T-helper 2 cell treated with Interferon-gamma antibody and Interleukin-4, amounts not matched to agents 5 μg/mL and 100 μg/mL, for 36 hours (primary cell): ENCODE measurements at places on chromosomes 13 and 19.

- DNase-seq, result no peak
Observed at GRCh38 chr19:8360196-8360595, 3.8 kb upstream of the ANGPTL4 start.

DNA sequence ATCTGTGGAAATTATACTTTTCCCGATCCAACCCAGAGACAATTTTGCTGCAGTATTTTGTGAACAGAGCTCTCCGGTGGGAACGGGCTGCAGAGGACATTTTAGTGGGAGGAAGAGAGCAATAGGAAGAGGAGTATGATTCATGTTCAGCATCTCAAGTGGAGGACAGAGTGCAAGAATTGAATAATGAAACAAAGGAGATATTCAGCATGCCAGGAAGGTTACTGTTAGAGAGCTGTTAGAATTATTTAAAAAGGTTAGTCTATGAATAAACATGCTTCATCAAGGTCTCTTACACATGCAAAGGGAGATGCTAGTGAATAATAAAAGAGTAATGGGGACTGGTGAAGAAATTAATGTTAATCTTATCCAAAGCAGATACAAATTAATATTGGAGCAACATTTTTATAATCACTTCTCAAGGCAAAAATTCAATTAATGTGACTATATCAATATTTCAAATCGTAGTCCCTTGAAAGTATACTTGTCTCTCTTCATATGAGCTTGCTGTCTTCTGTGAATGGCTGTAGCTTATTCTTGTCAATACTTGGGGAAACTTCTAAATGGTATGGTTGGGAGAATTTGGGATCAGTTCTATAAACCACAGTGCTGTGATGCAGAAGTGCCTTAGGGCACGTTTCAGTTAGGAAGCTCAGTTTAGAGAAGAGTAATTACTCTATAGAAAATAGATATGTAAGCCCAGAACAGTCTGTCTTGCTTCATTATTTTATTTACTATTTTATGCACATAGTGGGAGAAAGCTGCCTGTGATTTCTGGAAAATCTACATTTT lies 1165.8 kb downstream of the OLFM4 start:
- DNase-seq, result no peak

GRCh38 chr13:45367358-45367757 lies 26.4 kb upstream of the TPT1 start:
- DNase-seq, result peak; percentile 91

GRCh38 chr13:27663947-27664346 lies 42.3 kb downstream of the POLR1D start:
- DNase-seq, result no peak

- DNase-seq, result no peak
Observed at GRCh38 chr19:13417054-13417453, 89.2 kb downstream of the CACNA1A start.

DNA sequence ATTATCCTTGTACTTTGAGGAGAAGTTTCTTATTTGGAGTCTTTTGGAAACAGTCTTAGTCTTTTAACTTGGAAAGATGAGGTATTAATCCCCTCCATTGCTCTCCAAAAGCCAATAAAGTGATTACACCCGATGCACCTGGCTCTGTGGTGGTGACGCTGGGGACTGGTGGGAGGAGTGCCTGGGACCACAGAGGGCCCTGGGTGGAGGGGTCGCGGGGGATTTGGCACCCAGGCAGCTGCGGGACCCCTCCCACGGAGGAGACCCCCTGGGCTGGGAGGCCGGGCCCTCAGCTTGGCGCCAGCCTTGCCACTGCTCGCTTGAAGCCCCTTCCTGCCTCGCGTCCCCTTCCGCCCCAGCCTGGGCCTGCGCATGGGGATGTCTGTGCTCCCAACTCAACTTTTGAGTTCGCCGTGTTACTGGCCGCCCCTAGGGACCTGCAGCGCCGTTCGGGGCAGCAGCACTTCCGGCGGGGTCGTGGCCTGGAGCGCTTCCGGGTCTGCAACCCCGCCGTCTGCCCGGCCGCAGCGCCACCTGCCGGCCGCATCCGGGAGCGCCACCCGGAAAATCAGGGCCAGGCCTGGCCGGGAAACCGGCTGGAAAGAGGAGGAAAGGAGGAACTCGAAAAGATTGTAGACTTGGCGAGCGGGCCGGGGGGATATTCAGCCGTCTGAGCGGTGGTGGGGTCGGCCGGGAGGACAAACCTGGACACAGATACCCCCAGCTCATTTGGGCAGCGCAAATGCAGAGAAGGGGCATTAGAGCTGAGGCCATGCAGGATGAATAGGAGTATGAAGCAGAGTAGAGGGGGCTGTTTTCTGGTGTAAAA lies 8.4 kb downstream of the PEAK3 start:
- DNase-seq, result peak; percentile 76

GRCh38 chr13:49220856-49221589 lies 885 bp downstream of the MLNR start:
- peak; percentile 24 for DNase-seq

DNA sequence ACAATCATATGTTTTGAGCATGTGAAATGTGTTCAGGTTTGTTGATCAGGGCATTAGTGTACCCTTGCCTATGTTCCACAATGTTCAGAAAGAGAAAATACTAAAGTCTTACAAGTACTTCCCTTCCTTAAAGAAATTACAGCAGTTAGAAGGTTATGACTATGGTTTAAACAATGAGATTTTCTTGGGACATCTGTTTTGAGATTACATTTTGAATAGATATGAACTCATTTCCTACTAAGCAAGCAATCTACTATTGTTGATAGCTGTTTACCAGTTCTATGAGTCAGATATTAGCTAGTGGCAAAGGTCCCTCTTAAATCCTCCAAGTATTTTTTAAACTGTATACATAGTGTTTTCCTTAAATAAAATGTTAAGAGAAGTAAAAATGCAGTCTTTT lies 241.3 kb downstream of the DACH1 start:
- no peak for DNase-seq

DNA sequence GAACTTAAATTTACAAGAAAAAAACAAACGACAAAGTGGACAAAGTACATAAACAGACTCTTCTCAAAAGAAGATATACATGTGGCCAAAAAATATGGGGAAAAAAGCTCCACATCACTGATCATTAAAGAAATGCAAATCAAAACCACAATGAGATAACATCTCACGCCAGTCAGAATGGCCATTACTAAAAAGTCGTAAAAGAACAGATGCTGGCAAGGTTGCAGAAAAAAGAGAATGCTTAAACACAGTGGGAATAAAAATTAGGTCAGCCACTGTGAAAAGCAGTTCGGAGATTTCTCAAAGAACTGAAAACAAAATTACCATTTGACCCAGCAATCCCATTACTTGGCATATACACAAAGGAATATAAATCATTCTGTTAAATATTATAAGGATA lies 132.7 kb downstream of the UGGT2 start:
- DNase-seq, result no peak

DNA sequence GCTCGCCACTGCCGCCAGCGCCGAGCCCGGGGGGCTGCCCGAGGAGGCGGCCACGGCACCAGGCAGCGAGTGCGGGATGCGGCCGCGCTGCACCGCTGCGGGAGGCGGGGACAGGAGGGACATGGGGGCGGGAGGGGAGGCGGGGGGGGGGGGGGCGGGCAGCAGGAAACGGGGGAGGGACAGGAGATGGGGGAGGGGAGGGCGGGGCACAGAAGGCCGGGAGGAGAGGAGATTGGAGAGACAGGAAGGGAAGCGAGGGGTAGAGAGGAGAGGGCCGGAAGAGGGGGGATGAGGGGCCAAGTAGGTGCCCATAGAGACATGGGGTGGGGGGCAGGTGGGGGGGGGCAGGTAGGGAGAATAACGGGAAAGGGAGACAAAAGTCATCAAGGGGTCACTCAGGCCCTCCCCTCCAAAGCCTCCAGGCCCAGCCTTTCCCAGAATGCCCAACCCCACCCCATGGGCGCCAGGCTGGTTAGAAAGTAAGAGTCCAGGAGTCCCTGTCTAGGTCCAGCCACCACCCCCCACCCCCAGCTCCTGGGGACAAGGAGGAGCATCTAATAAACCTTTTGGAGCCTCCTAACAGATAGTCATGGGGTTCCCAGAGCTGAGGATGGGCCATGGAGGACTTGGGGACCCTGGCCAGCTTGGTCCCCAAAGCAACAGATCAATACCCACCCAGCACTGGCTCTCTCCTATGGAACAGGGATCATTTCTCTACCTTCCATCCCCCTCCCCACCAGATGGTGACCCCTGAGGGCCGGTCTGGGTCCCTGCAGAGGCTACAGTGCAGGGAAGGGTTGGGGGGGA lies 9.5 kb downstream of the NR2F6 start:
- DNase-seq, result no peak

DNA sequence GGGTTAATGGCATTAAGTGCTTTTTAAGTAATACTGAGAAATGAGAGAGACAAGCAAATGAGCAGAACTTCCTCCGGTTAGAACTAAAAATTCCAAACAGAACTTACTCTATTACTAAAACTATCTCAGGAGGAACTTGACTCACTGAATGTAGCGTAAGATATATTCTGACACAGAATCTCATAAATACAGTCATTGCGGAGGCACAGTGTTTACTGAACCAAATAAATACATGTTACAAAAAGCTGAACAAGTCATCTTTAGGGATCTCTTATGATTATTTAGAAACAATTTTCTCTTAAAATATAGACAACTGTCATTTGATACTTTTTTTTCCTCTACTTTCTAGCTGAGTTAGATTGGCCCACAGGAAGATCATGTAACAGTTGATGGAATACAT lies 283.1 kb downstream of the KLF12 start:
- DNase-seq, result no peak

- DNase-seq, result no peak
Observed at GRCh38 chr13:92177966-92178365, 779.5 kb downstream of the GPC5 start.

DNA sequence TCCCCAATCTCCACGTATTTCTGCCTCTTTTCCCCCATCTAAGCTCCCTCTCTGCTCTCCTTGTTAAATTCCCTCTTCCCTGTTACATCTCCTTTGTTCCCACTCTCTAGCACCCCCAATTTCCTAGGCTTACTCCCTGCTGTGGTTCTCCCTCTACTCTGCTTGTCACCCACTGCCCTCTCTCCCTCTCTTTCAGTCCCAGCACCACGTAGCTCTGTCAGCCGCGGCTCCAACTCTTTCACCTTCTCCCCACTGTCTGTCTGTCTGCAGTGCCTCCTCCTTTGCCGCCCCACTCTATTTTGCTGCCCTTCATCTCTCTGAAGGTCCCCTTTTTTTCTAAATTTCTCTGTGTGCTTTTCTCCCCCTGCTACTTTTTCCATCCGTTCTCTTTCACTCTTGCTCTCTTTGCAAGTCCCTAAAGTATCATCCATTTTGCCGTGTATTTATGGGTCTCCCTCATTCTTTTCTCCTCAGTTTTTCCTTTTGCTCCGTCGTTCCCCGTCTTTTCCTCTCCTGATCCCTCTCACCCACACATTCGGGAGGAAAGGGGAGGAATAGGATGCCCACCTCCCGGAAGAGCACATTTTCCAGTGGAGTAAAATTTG lies 937 bp downstream of the ZNF841 start:
- no peak for DNase-seq

DNA sequence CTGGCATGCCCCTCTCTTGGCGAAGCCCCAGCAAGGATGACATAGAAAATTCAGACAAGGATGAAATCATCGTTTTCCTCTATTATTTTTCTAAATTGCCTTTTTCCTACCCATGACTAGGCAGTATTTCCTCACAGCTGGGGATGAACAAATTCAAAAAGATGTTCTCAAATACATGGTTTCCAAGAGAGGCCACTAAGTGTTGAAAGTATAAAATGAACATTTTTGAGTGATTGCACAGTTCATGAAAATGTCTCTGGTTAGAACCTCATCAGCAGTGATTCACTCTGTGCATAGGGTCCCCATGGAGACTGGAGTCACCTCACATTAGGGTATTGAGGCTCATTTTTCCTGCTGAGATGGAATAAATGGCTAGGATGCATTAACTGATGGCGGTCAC lies 373.7 kb downstream of the DNAJC15 start:
- DNase-seq, result no peak

DNA sequence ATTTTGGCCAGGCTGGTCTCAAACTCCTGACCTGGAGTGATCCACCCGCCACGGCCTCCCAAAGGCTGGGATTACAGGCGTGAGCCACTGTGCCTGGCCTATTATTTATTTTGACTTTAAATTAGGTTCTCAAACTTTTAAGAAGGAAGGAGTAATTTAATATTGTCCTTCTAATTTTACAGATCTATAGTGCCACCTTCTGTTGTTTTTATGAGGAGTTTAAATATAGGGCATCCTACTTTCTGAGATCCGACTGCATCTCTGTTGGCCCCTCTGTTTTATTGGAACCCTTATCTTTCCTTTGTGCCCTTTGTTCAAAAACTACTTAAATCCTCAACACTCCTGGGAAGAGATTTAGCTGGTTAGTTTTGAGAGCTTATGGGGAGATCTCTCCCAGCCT lies 25.4 kb upstream of the ZMYM5 start:
- DNase-seq, result no peak

GRCh38 chr19:31260171-31260933 lies 88.9 kb downstream of the TSHZ3 start:
- DNase-seq, result no peak

GRCh38 chr19:53553156-53553555 lies 15.2 kb downstream of the ZNF331 start:
- DNase-seq, result no peak

DNA sequence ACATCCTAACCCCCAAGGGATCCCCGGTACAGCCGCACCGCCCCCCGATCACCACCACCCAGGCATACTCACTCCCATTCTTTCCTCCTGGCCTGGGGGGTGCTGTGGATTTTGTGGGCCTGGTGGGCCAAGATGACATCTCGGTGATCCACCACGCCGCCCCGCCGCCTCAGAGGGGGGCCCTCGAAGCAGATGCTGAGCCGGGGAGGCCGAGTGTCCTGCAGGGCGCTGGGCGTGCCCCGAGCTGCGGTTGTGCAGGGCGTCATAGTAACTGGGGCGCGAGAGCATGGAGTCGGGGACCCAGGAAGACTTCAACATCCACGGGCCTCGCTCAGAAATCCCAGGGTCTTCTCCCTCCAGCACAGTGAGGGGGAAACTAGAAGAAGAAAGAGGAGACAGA lies 93.4 kb upstream of the CACNA1A start:
- DNase-seq, result no peak

GRCh38 chr19:3411636-3412035 lies 45.3 kb downstream of the NFIC start:
- DNase-seq, result no peak

DNA sequence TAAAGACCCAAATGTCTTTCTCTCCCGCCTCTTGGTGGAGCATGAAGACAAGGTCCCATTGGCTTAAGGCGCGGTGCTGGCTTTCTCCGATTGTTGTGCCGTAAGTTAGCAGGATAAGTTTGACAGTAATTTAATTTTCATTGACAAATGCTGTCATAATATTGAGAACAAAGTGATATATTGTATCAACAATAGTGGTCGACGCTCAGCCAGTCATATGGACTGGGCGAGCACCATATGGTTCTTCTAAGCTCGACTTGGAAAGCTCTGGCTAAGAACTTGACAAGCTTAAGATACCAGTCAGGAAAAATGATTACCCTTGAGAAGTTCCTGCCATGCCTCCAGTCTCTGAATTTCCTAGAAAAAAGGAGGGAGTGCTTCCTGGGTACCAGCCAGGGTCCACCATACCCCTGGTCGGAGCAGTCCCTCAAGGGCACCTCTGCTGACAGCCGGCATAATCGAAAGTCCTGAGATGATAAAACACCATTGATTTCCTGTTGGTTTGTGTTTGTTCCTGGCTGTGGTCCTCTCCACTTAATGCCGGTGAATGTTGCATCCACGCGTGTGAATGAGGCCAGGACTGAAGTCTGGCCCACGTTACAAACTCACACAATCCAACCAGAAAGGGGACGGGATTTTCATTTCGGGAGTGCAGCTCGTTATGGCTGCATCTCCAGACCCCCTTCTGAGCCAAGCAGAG lies 262.1 kb downstream of the ZNF536 start:
- no peak for DNase-seq

GRCh38 chr19:1471515-1472160 lies 7.4 kb downstream of the C19orf25 start:
- no peak for DNase-seq
